Smooth muscle cell of bladder (primary cell): ENCODE measurements at places on chromosomes 4 and X. TPM values are rescaled to one million over a fixed set of nuclear protein-coding genes. Genes with fewer than 3 reads are reported as not detected.

The PCDH11X gene
- not detected in 2 replicates for total RNA-seq

The MTMR8 gene
- not detected in 2 replicates for total RNA-seq

The NOX1 gene
- 0.14 TPM in 1 of 2 replicates, not detected in the other for total RNA-seq

The PNMA5 gene
- total RNA-seq: not detected in 2 replicates

The KCNIP4 gene
- total RNA-seq: not detected in 2 replicates

The ZDHHC15 gene
- total RNA-seq: under 0.01 TPM in 2 replicates
